ENCODE measurements at places on chromosomes 3 and 15.
A peak's percentile ranks its signal among the peaks of the same experiment; 100 is the strongest.

GRCh38 chr3:102159810-102160451, 274.9 kb upstream of the ZPLD1 start:
- no peak for DNase-seq

- DNase-seq: no peak
Measured at GRCh38 chr15:49622561-49622960, 1.7 kb downstream of the DTWD1 start.

DNA sequence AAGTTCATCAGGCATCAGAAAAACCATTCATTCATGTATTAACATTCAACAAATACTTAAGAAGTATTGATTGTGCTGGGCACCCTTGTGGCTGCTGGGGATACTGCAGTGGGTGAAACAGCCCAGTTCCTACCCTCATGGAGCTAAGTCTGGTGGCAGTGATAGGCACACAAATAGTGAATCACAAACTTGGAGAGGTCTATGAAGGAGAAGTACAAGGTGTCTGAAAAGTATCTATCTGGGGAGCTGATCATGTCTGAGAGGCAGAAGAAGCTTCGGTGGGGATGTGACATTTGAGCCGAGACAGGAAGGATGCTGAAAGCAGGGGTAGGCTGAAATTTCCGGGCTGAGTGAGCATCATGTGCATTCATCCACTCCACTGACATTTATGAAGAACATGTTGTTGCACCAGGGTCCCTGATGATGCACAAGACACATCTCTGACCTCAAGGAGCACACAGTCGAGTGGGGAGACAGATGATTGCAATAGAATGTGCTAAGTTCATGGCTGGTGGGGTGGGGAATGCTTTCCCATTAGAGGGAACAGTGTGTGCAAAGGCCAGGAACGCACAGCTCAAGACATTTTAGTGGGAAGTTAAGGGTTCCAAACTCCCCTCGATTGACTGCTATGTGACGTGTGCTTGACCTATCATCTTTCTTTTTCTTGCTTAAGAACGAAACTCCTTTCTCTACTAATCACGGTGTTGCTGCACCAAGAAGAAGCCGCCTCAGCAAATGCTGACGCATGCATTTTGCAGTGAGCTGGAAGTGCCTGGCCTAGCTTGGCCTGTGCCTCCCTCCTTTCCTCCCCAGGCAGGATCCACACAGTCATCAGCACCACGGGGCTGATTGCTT, 309.1 kb upstream of the ICE2 start:
- peak; percentile 52 for DNase-seq

DNA sequence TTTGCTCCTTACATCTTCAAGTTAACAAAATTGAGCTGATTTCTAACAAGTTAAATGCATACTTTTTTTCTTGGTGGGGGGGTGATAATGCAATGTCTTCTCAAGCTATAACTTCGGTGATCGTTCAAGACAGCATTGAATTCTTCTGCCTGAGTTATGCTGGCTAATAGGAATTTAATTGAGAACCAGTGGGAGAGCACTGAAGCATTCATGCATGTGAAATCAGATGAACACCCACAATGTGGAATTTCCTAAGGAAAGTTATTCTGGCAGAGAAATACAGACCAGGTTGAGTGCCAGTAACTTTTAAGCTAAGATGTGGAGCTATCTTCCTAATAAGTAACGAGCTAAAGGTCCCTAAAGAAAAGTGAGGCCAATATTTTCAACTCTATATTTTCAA, 3.0 kb downstream of the SPATA16 start:
- no peak for DNase-seq

DNA sequence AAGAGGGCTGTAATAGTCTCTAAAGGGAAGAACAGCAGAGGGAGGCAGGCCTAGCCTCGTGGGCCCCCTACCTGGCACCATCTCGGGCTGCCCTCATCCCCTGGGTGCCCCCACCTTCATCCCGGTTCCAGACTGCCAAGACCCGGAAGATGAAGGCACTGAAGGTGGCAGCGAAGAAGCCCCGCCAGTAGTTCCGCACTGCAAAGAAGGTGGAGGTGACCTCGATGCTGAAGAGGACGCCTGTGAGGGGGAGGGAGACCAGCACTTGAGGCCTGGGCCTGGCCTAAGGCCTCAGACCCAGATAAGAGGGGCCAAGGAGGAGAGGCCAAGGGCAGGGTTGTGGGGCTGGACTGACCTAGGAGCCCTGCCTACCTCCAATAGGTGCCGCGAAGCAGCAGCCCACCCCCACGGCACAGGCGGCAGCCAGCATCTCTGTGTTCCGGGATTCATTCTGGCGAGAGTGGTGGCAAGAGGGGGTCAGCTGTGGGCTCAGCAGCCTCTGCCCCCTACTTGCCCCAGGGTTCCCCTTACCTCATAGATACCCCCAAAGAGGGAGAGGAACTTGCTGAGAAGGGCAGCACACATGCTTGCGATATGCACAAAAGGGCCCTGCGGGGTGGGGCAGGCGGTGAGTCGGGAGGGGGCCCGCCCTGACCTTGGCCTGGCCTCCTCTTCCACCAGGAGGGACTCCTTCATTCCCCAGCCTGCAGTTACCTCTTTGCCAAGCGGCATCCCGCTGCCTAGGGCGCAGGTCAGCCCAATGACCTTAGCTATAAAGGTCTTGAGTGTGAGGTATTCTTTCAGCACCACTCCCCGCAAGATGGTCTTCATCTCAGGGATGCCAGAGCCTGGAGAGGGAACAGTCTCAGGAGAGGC, 3.9 kb downstream of the CLCN2 start:
- DNase-seq: no peak

- no peak for DNase-seq
Measured at GRCh38 chr3:157782236-157782635, 279.0 kb upstream of the VEPH1 start.

DNA sequence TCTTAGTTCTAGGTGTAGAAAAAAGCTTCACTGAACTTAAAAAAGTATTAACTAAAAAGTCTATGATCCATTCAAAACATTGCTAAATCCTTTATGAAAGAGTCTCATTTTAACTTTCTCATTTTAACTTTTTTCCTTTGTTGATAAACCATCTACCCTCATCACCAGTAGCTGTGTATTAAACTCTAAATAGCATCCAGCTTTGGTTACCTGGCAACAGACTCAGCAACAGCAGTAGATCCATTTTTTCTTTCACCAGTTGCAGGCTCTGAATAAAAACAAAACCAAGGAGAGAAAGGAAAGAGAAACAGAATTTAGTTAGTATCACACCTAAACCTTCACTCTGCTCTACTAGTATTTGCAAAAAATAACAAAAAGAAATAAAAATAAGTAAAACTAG, 51.6 kb downstream of the TP53BP1 start:
- DNase-seq: no peak

- no peak for DNase-seq
Measured at GRCh38 chr15:58698887-58699641, 50.4 kb downstream of the ADAM10 start.

DNA sequence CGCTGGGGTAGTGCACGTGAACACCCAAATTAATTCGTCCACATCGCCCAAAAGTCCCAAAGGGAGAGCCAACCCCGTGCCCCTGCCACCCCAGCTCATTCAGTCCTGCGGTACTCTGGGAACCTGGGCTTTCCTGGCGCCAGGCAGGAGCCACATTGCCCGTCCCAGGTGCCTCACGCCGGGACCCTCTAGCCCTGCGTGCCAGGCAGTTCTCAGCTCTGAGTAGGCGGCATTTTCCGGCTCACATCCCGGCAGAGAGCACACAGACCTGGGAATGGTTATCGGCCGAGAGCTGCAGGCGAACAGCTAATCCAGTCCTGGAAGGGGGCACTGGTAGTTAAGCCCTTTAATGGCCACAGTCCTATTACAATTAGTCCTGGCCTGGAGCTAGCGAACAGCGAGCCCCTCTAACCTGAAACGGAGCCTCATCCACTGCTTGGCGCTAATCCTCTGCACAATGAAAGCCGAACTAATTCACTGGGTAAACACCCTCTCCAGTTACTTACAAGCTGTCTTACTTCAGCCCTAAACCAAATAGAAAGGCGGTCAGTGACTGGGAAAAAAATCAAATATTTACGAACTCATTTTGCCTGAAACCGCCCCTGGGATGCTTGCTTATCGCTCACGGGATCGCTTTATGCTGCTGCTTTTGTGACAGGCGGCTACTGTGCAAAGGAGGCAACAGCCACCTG, 254.6 kb upstream of the SOX14 start:
- no peak for DNase-seq

DNA sequence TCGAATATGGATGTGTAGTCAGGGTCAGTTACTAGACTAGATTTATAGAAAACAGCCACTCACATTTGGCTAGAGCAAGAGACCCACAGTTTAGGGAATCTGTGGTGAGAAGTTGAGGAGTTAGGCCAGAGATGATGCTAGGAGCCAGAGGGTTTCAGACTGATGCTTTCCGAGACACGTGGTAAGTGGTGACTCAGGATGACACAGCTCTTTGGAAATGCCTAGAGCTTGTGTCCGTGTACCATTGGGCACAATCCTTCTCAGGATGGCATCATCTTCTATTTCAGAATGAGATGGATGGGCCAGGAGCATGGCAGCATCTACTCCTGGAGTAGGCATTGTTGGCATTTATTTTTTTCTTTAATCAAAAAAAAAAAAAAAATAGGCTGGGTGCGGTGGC, 28.5 kb downstream of the PTPRG start:
- no peak for DNase-seq

Measured in activated CD4-positive, alpha-beta T cell treated with anti-CD3 and anti-CD28 coated beads, Interleukin-2, amount 50 U/mL, for 1 hour (primary cell).